T-helper 22 cell (primary cell): ENCODE measurements at places on chromosomes 2 and 18.

- no peak for DNase-seq
Observed at GRCh38 chr2:46548103-46548486, 68.7 kb downstream of the TMEM247 start.

- no peak for DNase-seq
Observed at GRCh38 chr18:46732201-46732600, 24.7 kb downstream of the ST8SIA5 start.

DNA sequence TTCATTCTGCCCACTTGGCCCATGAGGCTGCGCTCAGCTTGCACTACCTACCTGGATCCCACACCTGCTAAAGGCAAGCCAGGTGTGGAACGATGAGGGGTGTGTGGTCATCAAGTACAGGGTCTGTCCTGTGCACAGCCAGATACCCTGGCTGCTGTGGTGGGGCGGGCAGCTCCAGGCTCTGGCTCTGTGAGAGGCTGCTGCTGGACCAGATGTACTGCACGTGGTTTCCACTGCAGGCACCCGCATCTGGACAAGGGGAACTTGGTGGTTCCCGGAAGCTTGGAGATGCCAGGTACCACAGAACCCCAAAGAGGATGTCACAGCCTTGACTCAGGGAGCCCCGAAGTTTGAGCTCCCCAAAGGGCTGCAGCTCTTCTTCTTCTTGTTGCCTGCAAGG is 68.1 kb upstream of the ZNF804A start:
- DNase-seq, result no peak

DNA sequence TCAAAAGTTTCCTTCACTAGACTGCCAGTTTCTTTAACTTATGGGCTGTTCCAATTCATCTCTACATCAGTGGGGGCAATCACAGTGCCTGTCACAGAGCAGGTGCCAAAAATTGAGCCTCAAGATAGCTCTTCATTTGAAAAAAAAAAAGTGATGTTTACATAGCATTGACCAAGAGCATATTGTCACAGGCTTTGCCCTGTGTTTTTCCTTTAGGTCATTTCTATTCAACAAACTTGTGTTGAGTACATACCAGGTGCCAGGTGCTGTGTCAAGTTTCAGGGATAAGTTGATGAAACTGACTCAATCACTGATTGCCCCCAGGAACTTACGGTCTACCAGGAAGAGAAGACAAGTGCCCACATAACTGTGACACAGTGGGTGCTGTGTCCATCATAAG is 22.2 kb upstream of the NT5C1B start:
- no peak for DNase-seq

GRCh38 chr2:197219636-197220035 is 90.9 kb downstream of the ANKRD44 start:
- DNase-seq, result no peak

DNA sequence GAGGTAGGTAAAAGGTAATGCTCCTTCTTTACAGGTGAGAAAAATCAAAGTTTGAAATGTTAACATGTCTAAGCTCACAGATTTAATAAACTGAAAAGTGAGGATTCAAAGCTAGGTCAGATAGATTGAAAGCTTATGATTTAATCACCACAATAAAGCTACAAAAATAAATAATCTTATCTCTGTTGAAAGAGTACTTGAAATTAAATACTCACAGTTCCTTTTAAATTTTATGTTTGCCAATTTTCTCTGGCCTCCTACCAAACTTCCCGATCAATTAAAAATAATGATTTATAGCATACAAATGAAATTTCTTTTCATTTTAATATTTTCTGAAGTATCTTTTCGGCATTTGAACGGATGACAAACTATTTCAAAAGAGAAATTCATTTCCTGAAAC is 77.3 kb downstream of the GAREM1 start:
- DNase-seq, result no peak

- no peak for DNase-seq
Observed at GRCh38 chr18:3806656-3807055, 356.7 kb downstream of the TGIF1 start.

GRCh38 chr2:82789851-82790205 is 1669.3 kb downstream of the SUCLG1 start:
- no peak for DNase-seq

DNA sequence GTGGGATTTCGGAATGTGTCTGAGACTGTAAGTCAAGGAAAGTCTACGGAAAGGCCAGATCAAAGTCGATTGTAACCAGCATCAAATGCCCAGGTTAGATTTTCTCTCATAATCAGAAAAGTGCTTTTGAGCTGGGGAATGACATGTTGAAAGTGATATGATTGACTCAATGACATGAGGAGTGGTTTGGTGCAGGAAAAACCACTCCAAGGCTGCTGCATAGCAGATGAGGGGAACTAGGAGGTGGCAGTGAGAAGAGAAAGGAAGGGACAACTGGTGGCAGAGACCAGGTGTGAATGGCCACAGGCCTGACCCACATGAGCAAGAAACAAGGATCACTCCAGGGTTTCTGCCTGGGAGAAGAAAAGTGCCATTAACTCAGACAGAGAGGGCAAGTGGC is 822 bp downstream of the SLC35F6 start:
- no peak for DNase-seq

- no peak for DNase-seq
Observed at GRCh38 chr18:79720359-79720733, 40.7 kb downstream of the CTDP1 start.

DNA sequence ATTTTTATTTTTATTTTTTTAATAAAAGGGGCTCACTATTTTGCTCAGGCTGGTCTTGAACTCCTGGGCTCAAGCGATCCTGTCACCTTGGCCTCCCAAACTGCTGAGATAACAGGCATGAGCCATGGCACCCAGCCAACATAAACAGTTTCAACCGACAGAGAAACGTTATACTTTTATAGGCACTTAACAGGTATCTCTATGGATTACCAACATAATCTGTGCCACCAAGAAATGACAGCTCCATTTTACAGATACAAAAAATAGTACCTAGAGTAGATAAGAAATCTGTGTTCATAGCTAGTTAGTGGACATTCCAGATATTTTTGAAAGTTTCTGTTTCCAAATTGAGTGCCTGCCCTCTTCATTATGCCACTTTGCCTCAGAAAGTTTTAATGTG is 1316.7 kb downstream of the LRP1B start:
- no peak for DNase-seq

- no peak for DNase-seq
Observed at GRCh38 chr18:6576718-6577375, 152.7 kb upstream of the ARHGAP28 start.

- DNase-seq, result no peak
Observed at GRCh38 chr2:71564790-71565189, 111.4 kb downstream of the DYSF start.

GRCh38 chr2:99150706-99151105 is 4.0 kb downstream of the TSGA10 start:
- no peak for DNase-seq

DNA sequence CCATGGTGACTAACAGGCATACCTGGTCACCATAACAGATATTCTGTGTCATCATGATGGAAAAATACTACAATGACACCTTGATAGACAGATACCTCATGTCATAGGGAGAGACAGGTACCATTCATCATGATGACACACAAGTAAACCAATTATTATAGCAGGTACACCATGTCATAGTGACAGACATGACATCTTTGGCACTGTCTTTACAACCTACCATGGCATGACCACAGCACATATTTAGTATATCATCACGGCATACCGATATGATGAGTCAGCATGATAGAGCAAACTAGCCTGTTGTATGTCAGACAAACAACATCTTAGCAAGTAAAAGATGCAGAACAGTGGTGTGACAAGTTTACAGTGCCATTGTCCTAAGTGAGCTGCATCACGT is 101.3 kb upstream of the KLHL29 start:
- DNase-seq, result no peak

GRCh38 chr2:953408-953807 is 2.8 kb downstream of the SNTG2 start:
- DNase-seq, result no peak

- no peak for DNase-seq
Observed at GRCh38 chr2:43542285-43542933, 53.4 kb downstream of the THADA start.

- no peak for DNase-seq
Observed at GRCh38 chr2:23385351-23385747, 370 bp downstream of the KLHL29 start.

- DNase-seq, result no peak
Observed at GRCh38 chr18:79558933-79559416, 120.6 kb upstream of the CTDP1 start.

GRCh38 chr2:99939135-99939534 is 203.3 kb downstream of the AFF3 start:
- DNase-seq, result no peak

DNA sequence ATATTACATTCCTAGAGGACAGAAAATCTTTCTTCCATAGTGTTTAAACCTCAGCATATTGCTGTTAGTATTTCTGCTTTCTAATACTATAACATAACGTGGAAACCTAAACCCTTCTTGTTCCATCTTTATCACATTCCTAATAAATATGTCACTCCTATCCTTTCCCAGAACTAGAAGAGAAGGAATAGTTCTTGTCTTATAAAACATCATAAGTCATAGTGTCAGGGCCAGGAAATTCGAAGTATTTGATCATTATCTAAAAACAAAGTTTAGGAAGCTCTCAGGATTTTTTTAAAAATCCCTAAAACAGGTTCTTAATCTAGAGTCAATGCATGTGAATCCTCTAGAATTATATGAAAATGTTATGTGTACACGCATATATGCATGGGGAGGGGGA is 2.0 kb downstream of the NHEJ1 start:
- DNase-seq, result no peak

- no peak for DNase-seq
Observed at GRCh38 chr2:5530011-5530696, 162.0 kb upstream of the SOX11 start.

GRCh38 chr2:42371611-42372473 is 10.8 kb upstream of the COX7A2L start:
- no peak for DNase-seq

DNA sequence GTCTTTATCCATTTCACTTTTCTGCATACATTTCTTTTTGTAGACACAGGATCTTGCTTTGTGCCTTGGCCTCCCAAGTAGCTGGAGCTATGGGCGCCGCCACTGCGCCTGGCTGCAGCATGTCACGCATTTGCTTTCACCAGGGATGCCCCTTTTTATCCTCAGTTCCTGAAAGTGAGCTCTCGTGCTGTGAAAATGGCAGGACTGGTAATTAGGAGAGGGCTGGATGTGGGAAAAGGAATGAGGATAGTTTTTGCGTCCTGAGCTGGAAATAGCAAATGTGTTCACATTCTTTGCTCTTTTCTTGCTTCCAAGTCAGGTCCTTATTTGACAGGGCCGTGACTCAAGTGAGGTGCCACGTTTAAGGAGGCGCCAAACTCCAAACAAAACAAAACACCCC is 104.6 kb downstream of the LDLRAD4 start:
- DNase-seq, result no peak

GRCh38 chr2:217101972-217102371 is 242.1 kb upstream of the TNP1 start:
- no peak for DNase-seq

- no peak for DNase-seq
Observed at GRCh38 chr2:144693179-144693578, 173.3 kb upstream of the ZEB2 start.

DNA sequence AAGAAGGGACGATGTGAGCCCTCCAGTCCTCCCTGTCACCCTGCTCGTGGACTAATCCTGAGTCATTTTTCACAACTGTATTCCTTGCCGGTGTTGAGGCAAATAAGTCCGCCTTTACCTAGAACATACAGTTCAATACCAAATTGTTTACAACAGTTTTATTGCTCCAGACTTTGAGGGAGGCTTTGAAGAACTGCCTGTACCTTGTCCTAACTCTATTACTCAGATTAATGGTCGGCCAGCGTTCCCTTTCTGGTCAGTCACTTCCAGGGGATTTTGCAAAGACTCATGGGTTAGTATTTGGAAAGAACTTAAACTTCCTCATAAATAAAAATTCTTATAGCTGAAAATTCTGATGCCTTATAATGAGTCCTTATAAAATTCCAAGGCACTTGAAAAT is 85.1 kb upstream of the ZNF532 start:
- DNase-seq, result no peak

DNA sequence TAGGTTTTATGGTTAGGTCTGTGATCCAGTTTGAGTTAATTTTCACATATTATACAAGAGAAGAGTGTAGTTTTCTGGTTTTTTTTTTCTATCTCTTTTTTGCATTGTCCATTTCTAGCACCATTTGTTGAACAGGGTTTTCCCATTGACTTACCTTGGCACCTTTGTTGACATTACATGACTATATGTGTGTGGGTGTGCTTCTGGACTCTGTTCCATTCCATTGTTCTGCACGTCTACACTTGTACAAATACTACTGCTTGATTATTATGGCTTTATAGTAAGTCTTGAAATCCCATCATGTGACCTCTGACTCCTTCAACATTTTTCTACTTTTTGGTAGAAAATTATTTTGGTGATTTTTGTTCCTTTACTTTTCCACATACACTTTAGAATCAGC is 38.7 kb downstream of the UBE2F start:
- no peak for DNase-seq

- DNase-seq, result no peak
Observed at GRCh38 chr2:168030862-168031624, 216.4 kb downstream of the STK39 start.

- no peak for DNase-seq
Observed at GRCh38 chr2:11863103-11863502, 116.7 kb downstream of the LPIN1 start.

DNA sequence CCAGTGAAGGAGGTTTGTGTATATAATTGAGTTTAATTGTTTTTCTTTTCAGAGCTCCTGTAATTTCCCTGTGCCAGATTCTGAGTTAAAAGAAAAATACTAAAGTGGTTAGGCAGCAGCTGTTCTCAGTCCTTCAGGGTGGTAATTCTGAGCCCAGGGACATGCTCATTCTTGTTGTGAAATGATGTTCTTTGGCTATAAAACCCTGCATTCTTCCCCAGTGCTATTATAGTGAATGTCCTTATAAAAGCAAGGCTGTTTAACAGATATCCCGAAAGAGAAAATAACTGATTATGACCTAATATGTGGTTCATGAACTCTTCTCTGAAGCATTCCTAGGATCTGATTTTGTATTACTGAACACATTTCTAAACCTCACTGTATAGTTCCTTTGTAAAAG is 34.0 kb downstream of the ADAM23 start:
- no peak for DNase-seq

- no peak for DNase-seq
Observed at GRCh38 chr2:25960920-25961319, 21.4 kb downstream of the KIF3C start.

DNA sequence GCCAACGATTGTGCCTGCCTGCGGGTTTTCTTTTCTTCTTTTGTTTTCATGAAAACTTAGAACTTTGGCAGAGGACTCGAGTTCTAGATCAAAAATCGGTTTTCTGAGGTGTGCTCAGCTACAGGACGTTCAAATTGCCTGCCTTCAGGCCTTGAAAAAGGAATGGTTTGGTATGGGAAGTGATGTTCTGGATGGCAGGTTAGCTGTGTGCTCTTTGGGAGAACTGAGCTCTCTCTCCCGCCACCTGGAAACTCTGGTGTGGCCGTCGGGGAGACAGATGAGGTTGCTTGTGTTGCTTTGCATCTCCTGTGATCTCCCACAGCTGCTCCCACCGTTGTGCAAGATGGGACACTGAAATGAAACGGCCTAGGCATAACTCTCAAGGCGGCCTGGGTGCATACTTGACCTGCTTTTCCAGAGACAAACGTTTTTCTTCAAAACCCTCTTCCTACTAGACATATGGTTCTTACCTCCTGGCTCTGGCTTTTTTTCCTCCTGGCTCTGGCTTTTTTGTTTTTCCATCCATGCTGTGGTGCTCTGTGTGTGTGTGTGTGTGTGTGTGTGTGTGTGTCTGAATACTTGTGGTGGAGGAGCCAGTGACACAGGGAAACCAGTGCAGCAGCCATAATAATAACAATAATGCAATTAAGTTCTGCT is 2.0 kb downstream of the FMNL2 start:
- no peak for DNase-seq

GRCh38 chr2:198664321-198664720 is 793.4 kb downstream of the SATB2 start:
- DNase-seq, result no peak
